Esophagus squamous epithelium (tissue), 5 donors: ENCODE measurements at places on chromosomes 13 and 19.

GRCh38 chr19:39156326-39157230 lies 31.0 kb downstream of the PAK4 start:
- no peak for DNase-seq

- DNase-seq: no peak
Observed at GRCh38 chr19:10142701-10143375, 23.1 kb upstream of the EIF3G start.

GRCh38 chr13:100423375-100423774 lies 165.2 kb downstream of the GGACT start:
- DNase-seq: no peak

DNA sequence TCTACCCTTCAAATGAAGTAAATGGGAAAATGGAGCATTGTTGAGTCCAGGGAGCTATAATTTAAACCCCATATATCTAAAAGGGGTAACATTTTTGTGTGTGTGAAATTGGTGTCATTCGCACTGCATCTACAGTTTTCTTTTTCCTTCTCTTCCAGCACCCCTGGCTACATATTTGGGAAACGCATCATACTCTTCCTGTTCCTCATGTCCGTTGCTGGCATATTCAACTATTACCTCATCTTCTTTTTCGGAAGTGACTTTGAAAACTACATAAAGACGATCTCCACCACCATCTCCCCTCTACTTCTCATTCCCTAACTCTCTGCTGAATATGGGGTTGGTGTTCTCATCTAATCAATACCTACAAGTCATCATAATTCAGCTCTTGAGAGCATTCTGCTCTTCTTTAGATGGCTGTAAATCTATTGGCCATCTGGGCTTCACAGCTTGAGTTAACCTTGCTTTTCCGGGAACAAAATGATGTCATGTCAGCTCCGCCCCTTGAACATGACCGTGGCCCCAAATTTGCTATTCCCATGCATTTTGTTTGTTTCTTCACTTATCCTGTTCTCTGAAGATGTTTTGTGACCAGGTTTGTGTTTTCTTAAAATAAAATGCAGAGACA lies 28.6 kb downstream of the ALOX5AP start:
- no peak for DNase-seq

- no peak for DNase-seq
Observed at GRCh38 chr13:111664696-111665095, 344.3 kb downstream of the TEX29 start.

DNA sequence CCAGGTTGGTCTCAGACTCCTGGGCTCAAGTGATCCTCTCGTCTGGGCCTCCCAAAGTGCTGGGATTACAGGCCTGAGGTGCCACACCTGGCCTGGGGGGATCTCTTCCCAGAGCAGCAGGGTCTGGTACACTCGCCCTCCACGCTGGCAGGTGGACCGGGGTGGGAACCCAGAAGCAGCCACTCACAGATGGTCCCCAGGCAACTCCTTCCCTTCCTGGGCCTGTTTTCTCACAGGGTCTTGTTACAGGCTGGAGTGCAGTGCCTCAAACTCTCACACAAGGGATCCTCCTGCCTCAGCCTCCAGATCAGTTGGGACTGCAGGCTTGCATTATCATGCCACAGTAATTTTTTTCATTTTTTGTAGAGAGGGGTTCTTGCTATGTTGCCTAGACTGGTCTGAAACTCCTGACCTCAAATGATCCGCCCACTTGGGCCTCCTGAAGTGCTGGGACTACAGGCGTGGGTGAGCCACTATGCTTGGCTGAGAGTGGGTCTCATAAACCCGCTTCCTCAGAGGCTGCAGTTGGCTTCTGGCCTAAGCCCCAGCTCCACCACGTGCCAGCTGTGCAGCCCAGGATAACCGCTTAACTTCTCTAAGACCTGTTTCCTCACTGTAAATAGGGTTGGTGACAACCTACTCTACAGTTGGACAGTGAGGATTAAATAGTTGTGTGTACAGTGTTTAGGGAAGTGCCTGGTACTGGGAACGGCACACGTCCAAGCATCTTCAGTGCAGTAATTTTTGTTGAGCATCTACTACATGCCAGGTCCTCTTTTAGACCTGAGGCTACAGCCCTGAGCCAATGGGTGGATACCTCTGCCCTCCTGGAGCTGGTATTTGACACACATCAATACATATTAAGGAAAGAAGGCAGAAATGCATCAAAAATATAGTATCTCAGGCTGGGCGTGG lies 871 bp upstream of the CCER2 start:
- no peak for DNase-seq

GRCh38 chr13:60788156-60788829 lies 391.3 kb downstream of the TDRD3 start:
- no peak for DNase-seq

DNA sequence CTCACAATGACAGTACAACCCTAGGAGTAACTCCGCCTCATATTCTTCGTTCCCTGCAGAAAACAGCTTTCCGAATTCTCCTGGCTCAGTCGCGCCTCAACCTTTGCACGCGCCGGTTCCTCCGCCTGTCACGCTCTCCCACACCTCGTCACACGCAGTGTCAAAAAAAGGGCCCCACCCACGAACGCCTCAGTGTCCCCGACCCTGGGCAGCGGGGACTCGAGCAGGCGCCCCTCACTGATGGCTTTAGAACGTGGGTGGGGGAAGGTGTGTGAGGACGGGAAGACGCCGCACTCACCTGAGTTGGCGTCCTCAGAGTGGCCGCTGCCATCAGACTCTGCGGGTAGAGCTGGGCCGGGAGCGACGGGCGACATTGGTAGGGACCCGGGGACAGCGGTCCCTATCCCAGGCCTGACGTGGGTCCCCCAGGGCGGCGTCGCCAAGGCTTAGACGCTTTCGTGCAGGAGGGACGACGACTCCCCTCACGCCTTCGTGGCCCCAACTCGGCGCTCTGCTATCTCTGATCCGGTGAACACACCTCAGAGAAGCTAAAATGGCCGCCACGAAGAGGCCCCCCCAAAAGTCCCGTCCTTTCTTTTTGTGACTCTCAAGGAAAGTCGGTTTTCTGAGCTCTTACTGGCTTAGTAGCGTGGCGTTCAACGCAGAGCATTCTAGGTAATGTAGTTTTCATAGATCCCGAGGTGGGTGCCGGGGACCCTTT lies at the start of gene ZNF154:
Gene ZNF154 (minus strand): TSS at position 564 of the 721 bp plus-strand sequence. CDS start 233 bp downstream, at position 331.
- DNase-seq: no peak

- no peak for DNase-seq
Observed at GRCh38 chr13:94854688-94855087, 142.3 kb upstream of the SOX21 start.

- no peak for DNase-seq
Observed at GRCh38 chr13:44140888-44141724, 232.5 kb upstream of the SERP2 start.

GRCh38 chr19:2633693-2634075 lies 68.8 kb downstream of the GNG7 start:
- no peak for DNase-seq

DNA sequence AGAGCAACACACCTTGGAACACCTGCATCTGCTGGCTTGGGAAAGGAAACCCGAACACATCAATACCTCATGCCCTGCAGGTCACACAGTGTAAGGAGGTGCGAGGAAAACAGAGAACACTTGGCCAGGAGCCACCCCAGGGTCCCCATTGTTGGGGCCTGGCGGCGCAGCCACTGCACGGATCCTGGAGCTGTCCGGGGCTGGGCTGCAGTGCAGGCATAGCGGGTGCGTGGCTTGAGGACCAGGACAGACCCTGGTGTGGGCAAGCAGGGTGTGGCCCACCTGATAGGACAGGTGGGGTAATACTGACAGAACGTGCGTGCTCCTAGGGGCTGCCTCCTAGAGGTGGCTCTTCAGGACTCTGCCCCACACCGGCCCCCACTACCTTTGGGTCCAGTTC lies 16.8 kb upstream of the TMEM160 start:
- no peak for DNase-seq

DNA sequence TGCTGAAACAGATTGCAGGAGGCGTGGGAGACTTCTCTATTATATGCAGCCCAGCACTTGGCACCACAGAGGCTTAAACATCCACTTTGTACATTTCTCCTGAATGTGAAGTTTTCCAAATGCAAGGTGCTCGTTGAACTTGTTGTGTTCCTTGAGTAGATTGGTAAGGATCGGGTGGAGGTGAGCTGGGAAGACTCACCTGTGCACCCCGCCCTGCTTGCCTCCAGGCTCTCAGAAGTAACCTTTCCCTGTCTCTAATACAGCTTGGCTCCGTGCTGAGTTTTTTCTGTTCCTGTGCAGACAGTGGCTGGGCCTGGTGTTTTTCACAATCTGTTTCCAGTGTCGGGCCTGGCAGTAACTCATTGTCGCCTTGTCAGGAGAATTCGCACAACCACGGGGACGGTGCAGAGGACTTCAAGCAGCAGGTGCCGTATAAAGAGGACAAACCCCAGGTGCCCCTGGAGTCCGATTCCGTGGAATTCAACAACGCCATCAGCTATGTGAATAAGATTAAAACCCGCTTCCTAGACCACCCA lies 12.3 kb downstream of the SIN3B start:
- DNase-seq: no peak
